ENCODE measurements at places on chromosomes 11 and 22.

DNA sequence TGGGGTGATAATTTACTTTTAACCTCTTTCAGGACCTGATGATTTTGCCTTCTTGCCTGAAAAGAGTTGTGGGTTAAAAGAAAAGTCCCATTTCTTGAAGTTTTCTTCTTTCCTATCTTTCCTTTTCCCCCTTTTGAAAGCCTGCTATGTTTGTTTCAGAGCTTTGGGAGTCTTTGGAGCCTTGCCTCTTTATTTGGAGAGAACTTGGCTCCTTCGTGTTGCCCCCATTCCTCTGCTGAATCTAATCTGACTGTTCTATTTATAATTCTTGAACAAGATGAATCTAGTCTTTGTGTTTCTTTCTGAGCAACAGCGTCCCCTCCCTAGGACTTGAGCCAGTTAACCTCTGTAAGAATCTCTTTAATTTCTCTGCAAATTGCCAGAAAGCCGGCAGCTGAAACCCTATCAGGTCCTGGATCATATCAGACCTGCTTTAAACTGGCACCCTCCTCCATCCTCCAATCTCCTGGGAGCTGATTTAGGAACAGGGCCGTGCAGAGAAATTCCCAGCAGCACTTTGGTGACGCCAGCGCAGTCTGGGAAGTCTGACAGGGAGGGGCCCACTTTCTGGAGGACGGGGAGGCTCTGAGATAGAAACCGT is 289.1 kb upstream of the SORL1-AS1 start:
- DNase-seq, result peak; percentile 77

- no peak for DNase-seq
Observed at GRCh38 chr11:117924631-117925170, 4.5 kb downstream of the TMPRSS13 start.

DNA sequence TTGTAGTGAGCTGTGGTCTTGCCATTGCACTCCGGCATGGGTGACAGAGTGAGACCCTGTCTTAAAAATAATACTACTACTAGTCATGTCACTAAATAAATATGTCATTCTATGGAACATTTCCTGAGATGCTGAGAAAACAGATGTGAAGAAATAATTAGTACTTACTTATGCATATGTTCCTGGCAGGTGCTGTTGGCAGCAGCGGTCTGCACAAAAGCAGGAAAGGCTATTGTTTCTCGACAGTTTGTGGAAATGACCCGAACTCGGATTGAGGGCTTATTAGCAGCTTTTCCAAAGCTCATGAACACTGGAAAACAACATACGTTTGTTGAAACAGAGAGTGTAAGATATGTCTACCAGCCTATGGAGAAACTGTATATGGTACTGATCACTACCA is 8.8 kb downstream of the ARCN1 start:
- DNase-seq, result no peak

DNA sequence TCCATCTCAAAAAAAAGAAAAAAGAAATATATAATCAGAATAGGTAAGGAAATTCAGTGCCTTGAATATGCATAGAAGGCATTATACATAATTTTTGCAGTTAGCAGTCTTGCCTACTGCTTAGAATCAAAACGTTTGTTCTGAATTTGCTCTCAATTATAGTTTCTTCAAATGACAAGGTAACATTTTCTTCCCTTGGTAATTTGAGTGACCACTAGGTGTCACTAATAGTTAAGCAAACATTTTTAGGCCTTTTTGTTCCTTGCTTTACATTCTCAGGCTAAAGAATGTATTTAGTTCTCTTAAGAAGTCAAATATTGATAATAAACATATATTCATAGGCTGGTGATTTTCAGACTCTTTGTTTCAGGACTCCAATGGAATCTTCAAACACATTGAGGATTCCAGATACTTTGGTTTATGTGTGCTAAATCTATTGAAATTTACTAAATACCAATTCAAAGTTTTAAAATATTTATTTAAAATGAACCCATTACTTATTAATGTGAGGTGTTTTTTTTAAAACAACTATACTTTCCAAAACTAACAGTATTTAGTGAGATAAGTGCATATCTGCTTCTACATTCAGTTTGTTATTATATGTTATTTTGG is 55.0 kb upstream of the DEPDC7 start:
- DNase-seq, result no peak

- DNase-seq, result no peak
Observed at GRCh38 chr11:61160487-61161189, 588 bp downstream of the VPS37C start.

DNA sequence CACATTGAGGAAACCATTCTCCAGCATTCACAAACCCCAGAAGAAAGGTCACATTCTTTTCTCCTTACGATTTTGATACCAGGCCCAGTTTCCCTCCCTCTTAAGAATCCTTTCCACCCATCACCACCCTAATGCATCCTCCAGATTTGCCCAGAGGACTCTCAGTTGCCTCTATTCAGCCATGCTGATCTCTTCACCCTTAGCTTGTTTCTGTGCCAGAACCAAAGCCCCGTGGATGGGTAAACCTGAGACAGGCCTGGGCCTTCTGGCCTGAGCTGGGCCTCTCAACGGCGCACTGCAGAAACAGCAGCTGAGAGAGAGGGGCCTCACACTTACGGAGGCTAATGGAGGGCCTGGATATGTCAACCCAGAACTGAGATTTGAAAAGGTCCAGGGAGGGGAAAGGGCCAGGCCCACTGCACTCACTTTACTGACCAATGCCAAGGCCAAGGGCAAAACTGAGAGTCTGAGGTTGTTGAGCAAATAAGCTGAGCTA is 32.2 kb upstream of the OAF start:
- DNase-seq, result no peak

- DNase-seq, result no peak
Observed at GRCh38 chr22:39999144-39999757, 4.5 kb downstream of the FAM83F start.

GRCh38 chr22:38247713-38248112 is 25.1 kb downstream of the TMEM184B start:
- no peak for DNase-seq

DNA sequence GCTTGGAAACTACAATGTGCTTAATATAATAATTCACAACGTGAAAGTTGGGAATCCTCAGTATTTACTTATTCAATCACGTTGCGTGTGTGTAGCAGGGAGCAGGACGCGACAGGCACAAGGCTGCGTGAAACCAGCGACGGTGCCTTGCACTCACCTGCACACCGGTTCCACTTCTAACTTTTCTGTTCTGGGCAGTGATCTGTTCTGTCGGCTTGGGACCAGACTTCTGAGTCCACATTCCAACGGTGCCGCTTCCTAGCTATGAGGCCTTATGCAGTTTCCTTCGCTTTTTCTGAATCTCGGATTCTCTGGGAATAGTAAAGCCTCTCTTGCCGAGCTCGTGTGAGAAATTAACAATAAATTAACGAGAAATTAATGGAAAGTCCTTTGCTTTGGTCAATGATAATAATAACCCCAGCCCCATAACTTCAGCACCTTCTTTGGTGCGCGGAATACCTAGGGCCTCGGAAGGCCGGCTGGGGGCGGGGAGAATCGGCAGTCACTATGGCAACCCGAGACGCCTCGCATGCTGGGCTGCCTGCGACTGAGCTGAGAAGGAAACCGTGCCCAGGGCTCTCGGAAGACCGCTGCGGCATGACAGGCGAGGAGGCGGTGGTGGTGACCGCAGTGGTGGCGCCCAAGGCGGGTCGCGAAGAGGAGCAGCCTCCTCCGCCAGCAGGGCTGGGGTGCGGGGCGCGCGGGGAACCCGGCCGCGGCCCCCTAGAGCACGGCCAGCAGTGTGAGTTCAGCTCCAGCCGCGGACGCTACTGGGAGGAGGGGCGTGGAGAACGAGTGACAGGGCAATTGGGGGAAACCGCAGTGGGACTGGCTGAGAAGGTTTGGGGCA is at the start of gene C11orf97:
Gene C11orf97 (plus strand): TSS at position 530 of the 850 bp plus-strand sequence. CDS start 68 bp downstream, at position 598.
- peak; percentile 25 for DNase-seq

DNA sequence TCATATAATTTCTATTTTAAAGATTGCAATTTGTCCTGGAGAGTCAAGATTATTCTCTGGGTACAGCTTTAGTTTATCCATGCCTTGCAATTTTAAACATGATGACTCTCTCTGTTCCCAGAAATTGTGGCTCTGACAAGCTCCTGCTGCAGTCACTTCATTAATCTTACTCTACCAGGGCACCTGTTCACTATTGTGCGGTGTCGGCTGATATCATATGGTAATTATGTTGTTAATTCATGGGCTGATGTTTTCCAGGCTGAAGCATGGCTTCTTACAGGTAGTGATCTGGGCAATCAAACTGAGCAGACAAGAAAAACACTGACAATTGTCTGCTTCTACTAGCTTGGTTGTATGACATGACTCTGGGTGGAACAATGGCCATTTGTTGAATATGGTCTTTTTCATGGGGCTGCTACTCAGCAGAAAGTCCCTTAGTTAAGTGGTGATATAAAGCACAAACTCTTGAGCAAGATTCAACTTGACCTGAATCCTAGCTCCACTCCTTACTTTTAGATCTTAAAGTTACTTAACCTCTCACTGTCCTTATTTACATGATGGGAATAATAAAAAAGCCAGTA is 230.7 kb downstream of the FAT3 start:
- no peak for DNase-seq

DNA sequence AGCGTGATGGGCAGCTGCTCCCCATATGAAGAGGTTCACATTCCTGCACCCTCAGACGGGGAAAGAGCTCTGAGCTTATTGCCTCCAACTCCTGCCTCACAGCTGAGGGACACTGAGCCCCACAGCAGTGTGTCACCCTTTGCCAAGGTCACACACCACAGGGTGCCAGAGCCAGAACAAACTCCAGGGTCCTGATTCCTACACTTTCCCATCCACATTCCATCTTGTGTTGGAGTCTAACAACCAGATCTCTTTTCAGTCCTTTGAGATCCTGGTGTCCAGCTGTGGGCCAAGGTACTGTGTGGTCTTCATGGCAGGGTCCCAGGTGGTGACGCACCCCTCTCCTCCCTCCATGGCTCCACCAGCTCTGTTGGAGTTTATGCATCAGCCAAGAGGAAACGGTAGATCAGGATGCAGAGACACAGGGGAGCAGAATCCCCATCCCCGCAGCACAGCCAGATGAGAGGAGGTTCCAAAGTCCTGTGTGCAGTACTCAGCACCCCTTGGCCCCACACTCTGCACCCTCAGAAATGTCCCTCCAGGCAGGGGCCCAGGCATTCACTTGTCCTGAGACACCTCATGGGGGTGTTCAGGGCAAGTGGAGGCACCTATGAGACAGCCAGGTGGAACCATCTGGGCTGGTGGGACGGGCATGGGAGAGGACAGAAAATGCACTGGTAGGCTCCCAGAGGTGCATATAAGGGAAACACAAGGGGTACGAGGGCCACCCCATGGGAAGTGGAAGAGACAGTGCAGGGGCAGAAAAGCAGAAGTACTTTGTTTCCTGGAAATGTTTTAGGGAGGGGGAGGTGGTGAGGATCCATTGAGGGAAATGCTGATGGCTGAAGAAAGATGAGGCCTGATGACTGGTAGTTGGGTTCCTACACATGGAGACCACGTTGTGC is 32.6 kb upstream of the GNAZ start:
- no peak for DNase-seq

GRCh38 chr11:103007521-103007920 is 52.0 kb upstream of the MMP13 start:
- no peak for DNase-seq

- DNase-seq, result no peak
Observed at GRCh38 chr22:49767355-49768062, 60.2 kb downstream of the BRD1 start.

- DNase-seq, result no peak
Observed at GRCh38 chr22:17130199-17130598, 9.0 kb upstream of the TMEM121B start.

- no peak for DNase-seq
Observed at GRCh38 chr11:31808721-31809540, 2.2 kb downstream of the PAX6 start.

DNA sequence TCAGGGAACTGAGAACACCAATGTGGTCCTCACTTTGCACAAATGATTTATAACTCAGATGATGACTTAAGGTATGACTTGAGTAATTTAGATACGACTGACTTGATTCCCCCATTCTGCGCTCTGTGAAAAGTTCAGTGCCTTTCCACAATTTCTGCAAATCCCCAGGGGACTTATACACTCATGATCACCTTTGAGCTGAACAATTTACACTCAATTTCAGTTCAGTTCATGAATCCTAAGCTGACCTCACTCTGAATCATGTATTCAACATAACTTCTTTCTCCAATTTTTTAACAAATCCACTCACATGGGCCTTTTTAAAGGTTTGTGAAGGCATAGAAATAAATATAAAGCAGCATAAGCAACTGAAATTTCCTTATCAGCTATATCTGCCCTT is 274.2 kb downstream of the FAM76B start:
- no peak for DNase-seq

GRCh38 chr11:35709376-35709775 is 46.8 kb downstream of the TRIM44 start:
- no peak for DNase-seq

DNA sequence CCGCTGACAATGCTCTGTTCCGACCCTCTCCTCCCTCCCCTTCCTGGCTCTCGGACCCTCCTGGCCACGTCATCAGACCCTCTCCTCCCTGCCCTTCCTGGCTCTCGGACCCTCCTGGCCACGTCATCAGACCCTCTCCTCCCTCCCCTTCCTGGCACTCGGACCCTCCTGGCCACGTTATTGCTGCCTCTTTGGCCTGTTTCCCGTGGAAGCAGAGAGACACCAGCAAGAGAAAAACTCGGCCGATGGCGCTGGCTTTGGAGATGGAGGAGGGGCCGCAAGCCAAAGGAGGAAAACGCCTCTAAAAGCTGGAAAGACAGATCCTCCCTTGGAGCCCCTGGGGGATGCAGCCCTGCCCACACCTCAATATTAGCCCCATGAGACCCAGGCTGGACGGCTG is 463.3 kb downstream of the BRD1 start:
- no peak for DNase-seq

DNA sequence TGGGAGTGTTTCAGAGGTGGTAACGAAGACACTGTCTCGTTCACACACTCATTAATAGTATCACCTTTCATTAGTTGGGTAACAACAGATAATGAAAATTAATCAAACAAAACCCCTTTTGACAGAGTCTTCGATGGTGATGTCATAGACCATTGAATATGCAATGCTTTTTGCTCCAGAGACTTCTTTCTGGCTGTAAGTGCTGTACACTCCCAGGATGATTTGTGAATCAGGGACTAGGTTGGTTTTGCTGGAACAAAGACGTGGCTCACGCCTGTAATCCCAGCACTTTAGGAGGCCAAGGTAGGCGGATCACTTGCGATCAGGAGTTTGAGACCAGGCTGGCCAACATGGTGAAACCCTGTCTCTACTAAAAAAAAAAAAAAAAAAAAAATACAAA is 9.5 kb upstream of the RASSF10 start:
- no peak for DNase-seq

GRCh38 chr11:86249307-86250098 is 5.0 kb downstream of the EED start:
- DNase-seq, result no peak

DNA sequence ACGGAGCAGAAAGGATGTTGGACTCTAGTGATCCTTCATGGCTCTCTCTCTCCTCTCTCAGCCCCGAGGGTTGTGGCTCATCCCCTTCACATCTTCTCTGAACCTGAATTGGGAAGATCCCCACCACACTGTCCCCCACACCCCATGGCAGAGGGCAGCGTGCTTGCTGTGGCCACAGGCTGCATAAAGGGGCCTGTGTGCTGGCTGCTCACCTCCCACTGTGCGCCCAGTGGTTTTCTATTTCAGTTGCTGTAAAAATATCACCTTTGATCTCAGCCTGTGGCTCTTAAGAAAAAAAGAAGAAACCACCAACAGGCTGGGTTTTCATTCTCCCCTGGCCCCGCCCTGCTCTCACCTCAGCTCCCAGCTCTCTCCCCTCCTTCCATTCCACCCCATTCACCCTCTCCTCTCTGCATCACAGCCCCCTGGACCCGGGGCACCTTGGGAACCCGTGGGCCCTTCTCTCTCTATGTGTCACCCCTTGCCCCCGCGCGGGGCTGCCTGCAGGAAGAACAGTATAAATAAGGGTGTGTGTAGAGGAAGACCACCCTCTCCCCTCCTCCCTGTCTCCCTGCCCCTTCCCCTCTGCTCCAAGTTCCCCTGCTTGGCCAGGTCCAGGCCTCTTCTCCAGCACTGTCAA is 25.8 kb upstream of the WNT11 start:
- DNase-seq, result no peak
